ENCODE measurements at places on chromosomes 2 and 18.

GRCh38 chr2:191818725-191819350, 28.1 kb downstream of the CAVIN2 start:
- no peak for DNase-seq

- no peak for DNase-seq
Observed at GRCh38 chr18:22493940-22494339, 76.2 kb upstream of the CTAGE1 start.

- DNase-seq, result no peak
Observed at GRCh38 chr18:23816740-23817139, 127.5 kb downstream of the LAMA3 start.

DNA sequence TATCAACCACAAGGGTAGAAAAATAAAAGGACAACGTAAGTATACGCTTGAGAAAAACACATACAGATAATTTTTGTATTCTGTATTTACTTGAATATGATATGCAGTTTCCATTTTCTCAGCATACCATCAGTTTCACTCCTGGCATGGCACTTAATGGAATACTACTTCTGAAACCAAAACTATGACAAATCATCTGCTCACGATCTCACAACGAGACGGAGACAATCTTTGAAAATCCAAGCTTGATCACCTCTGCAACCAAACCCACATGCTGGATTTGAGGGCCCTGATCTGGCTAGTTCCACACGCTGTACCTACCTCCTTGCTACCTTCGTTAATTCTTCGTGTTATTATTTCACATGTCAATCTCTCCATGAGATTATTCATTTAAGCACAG, 387.6 kb downstream of the NBAS start:
- no peak for DNase-seq

DNA sequence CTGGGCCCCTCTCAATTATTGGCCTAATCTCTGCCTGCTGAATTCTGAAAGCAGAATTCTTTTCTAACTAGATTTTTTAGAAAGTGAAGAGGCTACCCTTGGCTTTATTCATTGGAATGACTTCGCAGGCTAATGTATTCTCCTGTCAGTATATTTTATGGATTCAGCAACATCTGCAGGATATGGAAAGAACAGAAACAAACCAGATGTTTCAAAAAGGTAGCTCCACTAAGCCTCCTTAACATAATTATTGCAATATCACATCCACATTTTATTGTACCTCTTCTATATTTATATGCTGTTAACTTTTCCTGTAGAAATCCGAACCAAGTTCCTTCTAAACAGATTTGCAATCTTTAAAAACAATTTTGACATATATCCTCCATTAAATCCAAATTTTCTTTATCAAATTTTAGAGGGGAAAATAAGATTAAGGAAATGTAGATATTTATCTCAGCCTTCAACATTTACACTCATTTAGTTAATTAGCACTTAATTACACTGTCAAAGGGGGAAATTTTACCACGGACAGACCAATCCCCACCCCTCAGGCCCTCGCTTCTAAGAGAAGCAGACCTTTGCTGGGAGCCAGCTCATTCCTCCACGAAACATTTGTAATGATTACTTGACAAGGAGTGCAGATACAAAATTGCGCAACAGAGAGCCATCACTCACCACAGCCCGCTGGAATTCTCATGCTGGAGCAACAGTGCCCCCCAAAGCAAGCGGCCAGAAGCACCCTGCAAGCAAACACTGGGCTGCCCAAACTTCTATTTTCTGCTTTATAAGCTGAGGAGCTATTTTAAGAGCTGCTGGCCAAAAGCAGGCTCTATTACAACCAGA, 253.4 kb downstream of the ETAA1 start:
- no peak for DNase-seq

- DNase-seq, result no peak
Observed at GRCh38 chr2:173658946-173659371, 304.3 kb downstream of the CDCA7 start.

GRCh38 chr2:74746480-74746879, 87.4 kb upstream of the HK2 start:
- DNase-seq, result no peak

GRCh38 chr2:98188351-98189046, 101.5 kb downstream of the VWA3B start:
- DNase-seq, result no peak

DNA sequence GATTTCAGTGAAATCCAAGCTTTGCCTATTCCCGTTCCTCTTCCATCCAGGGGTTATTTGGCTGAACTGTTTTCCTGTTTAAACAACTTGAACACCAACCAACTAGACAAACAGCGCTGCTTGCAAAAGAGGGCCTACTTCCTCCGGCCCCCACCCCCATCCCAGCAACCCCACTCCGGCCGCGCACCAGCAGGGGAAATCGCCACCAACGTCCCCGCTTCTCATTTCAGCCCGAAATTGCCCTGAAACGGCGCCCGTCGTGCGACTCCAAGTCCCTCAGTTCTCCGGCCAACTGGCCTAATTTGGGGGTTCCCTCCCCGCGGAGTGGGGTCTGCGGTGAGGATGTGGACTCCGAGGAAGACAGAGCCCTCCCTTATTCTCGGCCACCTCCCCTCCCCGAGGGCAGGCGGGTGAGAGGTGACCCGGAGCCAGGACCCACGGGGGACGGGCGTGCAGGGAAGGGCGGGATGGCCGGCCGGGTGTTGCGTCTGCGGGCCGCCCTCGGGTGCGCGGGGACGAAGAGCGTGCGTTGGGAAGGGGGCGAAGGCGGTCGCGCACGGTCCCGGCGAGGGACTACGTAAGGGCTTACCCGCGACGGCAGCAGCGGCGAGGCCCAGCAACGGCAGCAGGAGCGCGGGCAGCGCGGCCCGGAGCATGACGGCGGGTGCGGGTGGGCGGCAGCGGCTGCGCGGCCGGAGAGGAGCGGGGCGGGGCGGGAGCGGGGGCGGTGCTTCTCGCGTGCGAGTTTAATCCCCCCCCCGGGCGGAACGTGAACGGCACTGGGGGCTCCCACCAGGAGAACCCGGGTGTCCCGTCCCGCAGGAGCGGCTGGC, at the start of gene CD302:
Gene CD302, minus strand, starts transcription at position 666 of the 833 bp plus-strand sequence. Its CDS starts 10 bp downstream, at position 656.
- peak; percentile 82 for DNase-seq

DNA sequence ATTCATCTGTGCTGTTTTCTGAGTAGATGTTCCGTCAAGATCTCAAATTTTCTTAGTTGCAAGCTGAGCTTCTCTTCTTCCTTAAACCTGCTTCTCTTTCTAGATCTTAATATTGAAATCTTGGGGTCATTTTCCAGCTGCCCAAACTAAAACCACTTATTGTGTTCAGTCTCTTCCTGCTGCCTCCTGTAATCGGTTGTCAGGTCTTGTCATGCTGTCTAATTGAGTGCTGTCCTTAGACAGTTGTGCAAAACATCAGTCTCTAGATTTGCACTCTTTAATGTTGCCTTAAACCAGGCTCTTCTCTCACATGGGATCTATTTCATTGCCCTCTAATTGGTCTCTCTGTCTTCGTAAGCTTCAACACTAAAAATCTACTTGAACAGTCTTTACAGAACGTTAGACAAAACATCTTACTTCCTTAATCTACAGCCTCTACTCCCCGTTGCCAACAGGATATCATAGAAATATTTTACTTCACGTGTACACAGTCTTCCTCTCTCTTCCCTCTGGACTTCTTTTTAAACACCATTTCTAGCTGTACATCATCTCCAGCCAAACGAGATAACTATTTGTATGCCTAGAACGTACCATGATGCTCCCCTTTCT, 34.9 kb downstream of the GPD2 start:
- no peak for DNase-seq

- DNase-seq, result no peak
Observed at GRCh38 chr2:74702001-74702715, 48.1 kb downstream of the SEMA4F start.

Measured in D341Med (cell line).